Naive thymus-derived CD4-positive, alpha-beta T cell (primary cell): ENCODE measurements at places on chromosomes 2 and 18. TPM values are rescaled to one million over a fixed set of nuclear protein-coding genes. Genes with fewer than 3 reads are reported as not detected.

Gene NFATC1
- 87.2 TPM for total RNA-seq

Gene ASTL
- 0.86 TPM for total RNA-seq

Gene ERICH2
- total RNA-seq = not detected

Gene LYPD6B
- total RNA-seq = 1.7 TPM
